Activated CD4-positive, alpha-beta T cell treated with anti-CD3 and anti-CD28 coated beads for 36 hours (primary cell): ENCODE measurements at places on chromosomes 5 and 9. TPM values are rescaled to one million over a fixed set of nuclear protein-coding genes. Genes with fewer than 3 reads are reported as not detected.

GRCh38 chr9:113481176-113481787, 17.8 kb downstream of the RGS3 start:
- peaks cover 13% of the 10 kb centered on the region for H3K4me1 ChIP-seq
- H3K36me3 ChIP-seq = no peaks in the 10 kb centered on the region
- no peak overlapping the region for H3K27ac ChIP-seq
- H3K27me3 ChIP-seq = peaks cover 1% of the 10 kb centered on the region

FAM200C gene
- total RNA-seq = 0.91 TPM

ROPN1L gene
- 0.28 TPM for total RNA-seq

DNA sequence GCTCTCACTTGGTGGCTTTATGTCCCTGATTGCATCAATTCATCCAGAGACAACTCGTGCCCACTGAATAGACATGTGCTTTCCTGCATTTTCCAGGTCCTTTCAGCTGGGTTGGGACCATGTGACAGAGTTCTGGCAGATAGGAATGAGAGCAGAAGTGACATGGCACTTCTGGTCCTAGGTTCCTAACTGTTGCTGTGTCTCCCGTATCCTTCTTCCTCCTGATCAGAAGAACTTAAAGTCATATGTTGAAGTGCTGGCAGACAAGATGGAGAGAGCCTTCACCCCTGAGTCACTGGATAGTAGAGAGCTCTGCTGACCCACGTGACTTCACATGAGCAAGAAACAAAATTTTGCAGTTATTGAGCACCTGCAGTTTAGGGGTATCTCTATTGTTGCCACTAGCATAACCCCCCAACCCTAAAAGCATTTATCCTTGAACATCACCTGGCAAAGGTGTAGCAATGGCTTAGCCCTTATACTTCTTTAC, 80.0 kb downstream of the NREP start:
- H3K4me3 ChIP-seq = no peak overlapping the region
- no peaks in the 10 kb centered on the region for H3K4me1 ChIP-seq
- no peaks in the 10 kb centered on the region for H3K36me3 ChIP-seq
- DNase-seq = no peak
- no peak overlapping the region for H3K27ac ChIP-seq

ORM1 gene
- not detected for total RNA-seq

DNA sequence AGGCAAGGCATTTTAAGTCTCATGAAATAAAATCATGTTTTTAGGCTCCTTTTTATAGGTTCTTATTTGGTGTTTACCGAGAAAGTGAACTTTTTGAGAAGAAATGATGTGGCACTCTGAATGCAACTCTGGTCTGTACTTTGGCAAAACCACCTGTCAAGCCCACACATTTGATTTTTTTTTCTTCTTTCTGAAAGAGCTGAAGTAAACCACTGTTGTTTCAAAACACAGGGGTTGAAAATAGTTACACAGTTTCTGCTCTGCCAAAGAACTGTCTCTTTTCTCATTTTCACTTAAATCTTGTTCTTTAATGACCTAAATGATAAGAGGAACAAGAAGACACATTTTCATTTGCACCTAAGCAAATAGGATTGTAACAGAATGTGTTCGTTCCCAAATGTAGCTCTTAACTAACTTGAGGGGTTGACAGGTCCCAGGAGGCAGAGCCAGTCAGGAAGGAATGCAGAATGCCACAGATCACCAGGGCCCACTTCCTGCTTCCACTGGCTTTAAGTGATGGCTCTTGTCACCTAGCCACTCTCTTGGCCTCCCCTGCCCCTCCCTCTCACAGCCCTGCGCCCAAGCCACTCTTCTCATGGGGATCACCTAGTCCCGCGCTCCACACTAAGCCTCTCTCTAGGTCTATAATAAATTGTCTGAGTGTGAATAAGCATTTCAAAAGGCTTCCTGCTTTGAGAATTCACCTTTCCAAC, 47.3 kb downstream of the MED27 start:
- peaks cover 43% of the 10 kb centered on the region for H3K4me1 ChIP-seq
- DNase-seq = no peak
- no peaks in the 10 kb centered on the region for H3K36me3 ChIP-seq

ACOT12 gene
- not detected for total RNA-seq

DNA sequence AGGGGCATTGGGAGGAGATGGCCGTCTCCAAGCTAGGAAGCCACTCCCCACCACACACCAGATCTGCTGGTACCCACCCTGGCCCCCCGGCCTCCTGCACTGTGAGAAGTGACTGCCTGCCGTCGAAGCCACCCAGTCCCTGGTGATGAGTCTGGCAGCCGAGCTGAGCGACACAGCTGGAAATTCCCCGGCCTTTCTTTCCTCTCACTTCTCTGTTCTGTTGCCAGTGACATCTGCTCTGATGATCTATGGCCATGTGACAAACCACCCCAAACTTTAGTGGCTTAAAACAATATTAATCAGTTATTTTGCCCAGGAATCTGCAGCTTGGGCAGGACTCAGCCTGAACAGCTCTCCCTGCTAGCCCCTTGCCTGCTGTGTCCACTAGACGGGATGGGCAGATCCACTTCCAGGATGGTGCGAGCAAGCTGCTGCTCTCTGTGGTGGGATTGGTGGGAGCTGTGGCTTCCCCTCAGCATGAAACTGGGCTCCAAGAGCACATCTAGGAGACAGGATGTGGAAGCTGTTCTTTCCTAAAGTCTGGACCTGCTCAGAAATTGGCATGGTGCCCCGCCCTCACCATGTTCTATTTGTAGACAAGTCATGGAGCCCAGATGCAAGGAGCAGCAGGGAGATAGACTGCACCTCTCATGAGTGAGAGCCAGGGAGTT, 211.2 kb downstream of the GADD45G start:
- no peak overlapping the region for H3K4me3 ChIP-seq
- peaks cover 3% of the 10 kb centered on the region for H3K27me3 ChIP-seq
- H3K27ac ChIP-seq = no peak overlapping the region
- H3K4me1 ChIP-seq = peaks cover 8% of the 10 kb centered on the region
- no peaks in the 10 kb centered on the region for H3K36me3 ChIP-seq
- DNase-seq = no peak

- H3K27ac ChIP-seq = no peak overlapping the region
- no peaks in the 10 kb centered on the region for H3K36me3 ChIP-seq
- peaks cover 7% of the 10 kb centered on the region for H3K27me3 ChIP-seq
Measured at GRCh38 chr9:137055385-137056364, 1.8 kb upstream of the ENTPD2 start.

NSG2 gene
- not detected for total RNA-seq

DNA sequence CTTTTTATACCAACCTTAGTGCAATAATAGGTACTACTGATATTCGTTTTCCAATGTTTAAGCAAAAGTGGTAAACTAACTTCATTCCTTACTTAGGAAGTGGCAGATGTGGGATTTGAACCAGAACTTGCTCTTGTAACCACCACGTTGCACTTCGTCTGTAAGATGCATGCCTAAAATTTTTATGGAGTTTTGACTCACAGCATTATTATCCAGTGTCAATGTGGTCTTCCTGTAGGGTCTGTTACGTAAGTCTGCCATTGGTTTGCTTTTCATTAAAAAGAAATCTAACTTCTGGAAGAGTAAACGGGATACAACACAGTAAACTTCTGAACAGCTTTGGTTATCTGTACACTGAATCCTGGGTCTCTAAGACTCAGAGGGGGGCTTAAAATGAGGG, 521.0 kb upstream of the WWC1 start:
- no peak for DNase-seq
- H3K36me3 ChIP-seq = no peaks in the 10 kb centered on the region
- no peak overlapping the region for H3K27ac ChIP-seq
- H3K4me1 ChIP-seq = no peaks in the 10 kb centered on the region

GRCh38 chr9:98921732-98922131, 22.0 kb upstream of the COL15A1 start:
- H3K4me1 ChIP-seq = no peaks in the 10 kb centered on the region
- no peak overlapping the region for H3K27ac ChIP-seq
- H3K36me3 ChIP-seq = no peaks in the 10 kb centered on the region
- H3K27me3 ChIP-seq = peaks cover 2% of the 10 kb centered on the region
- no peak overlapping the region for H3K4me3 ChIP-seq

ABCA1 gene
- total RNA-seq = 4.5 TPM

- H3K4me3 ChIP-seq = no peak overlapping the region
- H3K4me1 ChIP-seq = peaks cover 21% of the 10 kb centered on the region
- no peak overlapping the region for H3K27ac ChIP-seq
- H3K27me3 ChIP-seq = no peaks in the 10 kb centered on the region
Measured at GRCh38 chr9:20436476-20437195, 185.7 kb downstream of the MLLT3 start.

DNA sequence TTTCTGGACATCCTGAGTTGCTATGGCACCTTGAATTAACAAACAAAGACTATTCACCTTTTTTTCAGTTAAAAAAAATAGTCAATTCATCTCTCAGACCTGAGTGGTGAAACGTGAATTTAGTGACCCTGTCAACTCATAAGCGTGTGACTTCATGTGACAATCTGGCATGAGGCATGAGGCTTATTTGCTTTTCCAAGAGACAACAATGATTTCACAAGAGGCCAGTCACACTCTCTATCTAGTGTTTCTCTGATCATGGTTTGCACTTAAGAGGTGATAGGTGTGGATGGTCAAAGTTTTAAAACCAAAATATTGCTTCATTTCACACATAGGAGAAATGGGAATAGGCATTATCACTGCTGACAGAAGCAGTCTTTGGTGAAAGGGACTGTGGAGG, 559.6 kb upstream of the ACO1 start:
- H3K36me3 ChIP-seq = no peaks in the 10 kb centered on the region
- no peak for DNase-seq
- no peaks in the 10 kb centered on the region for H3K4me1 ChIP-seq
- no peak overlapping the region for H3K27ac ChIP-seq
- no peak overlapping the region for H3K4me3 ChIP-seq
